ENCODE measurements at places on chromosomes 2 and 18.

GRCh38 chr18:79334496-79335233 is 61.1 kb upstream of the NFATC1 start:
- DNase-seq = no peak

DNA sequence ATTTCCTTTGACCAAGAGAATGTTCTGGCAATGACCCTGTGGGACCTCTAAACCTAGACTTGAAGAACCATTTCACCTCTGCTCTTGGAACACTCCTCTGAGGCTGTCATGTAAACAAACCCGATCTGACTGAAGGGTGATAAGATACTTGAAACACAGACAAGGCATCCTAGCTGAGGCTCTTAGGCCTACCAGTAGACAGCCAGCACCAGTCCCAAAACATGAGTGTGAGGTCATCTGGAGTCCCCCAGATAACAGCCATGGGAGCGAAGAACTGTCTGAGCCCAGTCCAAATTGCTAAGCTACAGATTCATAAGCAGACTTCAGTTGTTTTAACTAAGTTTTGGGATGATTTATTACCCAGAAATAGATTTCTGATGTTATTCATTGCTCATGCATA is 39.5 kb upstream of the LHCGR start:
- DNase-seq = no peak

DNA sequence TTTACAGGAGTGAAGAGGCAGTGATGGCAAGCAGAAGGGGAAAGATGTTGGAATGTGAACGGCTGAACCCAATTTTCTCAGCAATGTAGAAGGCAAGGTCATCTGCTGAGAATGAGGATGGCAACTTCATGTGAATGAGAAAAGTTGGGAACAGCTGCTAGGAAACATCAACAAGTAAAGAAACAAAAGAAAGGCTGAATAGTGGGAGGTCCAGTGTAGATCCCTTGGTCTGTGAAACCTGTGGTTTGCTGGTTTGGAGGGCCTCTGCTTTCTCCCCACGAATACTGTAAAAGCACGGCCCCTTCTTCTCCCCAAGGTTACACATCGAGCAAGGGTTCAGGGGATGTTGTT is 27.4 kb downstream of the MARCHF4 start:
- no peak for DNase-seq

- no peak for DNase-seq
Measured at GRCh38 chr2:196000551-196000950, 68.1 kb downstream of the DNAH7 start.

- DNase-seq = no peak
Measured at GRCh38 chr18:5162111-5162510, 34.9 kb downstream of the AKAIN1 start.

DNA sequence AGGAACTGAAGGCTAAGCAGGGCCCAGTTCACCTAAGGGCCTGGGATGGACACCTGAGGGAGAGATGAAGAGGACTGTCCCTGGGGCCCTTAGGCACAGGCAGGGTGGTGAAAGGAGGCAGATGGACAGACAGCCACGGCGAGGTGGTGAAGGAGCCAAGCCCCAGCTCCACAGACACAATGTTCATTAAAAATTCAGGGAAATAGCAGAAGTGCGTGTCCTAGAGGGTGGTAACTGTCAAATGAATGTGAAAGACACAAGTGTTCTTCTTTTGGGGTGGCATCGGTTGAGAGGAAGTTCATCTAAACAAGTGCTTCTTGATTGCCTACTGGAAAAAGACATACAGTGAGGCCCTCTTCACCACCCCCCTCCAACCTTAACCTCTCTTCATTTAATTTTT is 76.2 kb upstream of the SIX2 start:
- DNase-seq = no peak

GRCh38 chr2:221792971-221793521 is 220.9 kb upstream of the EPHA4 start:
- no peak for DNase-seq

GRCh38 chr2:70381235-70381634 is 79.4 kb upstream of the FAM136A start:
- no peak for DNase-seq

DNA sequence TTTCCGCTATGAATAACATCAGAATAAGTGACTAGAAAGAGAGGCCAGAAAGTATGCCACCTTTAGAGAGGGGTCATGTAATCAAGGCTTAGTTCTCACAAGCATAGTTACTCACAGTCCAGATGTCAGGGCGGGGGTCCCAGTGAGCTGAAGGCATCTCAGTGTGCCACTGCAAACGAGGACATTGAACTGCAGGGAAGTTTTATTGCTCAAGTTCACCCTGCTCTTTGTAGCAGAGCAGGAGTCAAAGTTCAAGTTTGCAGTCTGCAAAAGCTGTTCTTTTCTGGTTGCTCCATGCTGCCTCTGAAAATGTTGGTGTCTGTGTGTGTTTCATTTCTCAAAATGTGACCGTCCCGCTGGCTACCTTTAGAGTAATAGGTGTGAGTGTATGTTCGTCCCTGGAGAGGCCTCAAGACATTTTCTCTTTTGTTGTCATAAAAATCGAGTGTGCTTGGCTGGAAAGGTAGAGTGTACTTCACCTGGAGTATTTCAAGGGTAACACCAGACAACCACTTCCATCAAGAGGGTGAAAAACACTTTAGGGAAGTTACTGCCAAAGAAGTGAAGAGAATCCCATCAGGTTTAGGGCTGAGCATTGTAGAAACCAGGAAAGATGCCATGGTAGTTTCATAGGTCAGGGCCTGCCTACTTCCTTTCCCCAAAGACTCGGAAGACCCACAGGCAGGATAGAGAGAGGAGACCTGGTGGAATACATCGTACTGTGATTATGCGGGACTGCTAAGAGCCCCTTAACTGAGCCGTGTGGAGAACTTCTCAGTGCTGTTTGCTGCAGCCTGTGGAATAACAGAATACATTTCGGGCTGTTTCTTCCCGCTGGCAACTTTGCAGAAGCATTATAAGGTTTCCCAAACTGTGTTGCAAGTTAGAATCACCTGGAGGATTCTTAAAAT is 89.9 kb downstream of the LYPD6 start:
- DNase-seq = no peak

GRCh38 chr2:44956843-44957242 is 15.3 kb downstream of the SIX3 start:
- DNase-seq = no peak

DNA sequence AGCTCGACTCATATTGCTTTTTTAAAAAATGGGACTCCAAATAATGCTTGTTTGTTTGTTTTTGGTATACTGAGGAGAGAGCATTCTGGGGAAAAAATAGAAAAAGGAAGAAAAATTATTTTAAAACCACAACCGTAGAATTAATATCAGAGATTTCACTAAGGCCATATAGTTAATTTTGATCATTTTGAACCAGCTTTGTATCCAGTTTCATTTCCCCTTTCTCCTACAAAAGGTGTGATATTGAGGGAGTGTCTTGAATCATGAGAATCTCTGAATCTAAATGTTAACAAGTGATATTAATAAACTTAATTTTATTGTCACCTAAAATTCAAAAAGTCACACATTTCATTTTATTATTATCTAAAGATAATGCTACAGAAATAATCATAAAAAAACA is 198.5 kb upstream of the GALNT5 start:
- no peak for DNase-seq
